Suprapubic skin (tissue), 4 donors: ENCODE measurements at places on chromosomes 16 and 17.

- no peak for DNase-seq
These were observed 24.3 kb downstream of the ZFP1 start for GRCh38 chr16:75172578-75172977.

DNA sequence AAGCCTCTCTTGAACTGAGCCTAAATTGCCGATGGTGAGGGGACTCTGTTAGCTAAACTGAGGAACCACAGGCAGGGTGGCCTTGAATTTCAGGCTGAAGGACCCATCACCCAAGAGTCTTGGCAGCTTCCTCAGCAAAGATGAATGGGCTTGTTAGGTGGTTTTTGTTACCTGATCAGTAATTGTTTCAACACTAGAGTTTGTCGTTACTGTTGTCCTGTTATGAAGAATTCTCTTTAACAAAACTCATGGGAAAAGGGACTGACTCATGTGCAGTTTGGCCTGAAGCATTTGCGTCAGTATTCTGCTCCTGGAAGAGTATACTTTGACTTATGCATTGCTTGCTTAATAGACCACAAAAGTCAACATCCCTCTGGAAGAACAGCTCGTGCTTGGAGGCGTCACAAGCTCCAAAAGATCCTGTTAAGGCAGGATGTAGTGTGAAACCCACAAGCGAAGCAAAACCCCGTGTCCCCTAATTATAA is 206.0 kb downstream of the IRX3 start:
- no peak for DNase-seq

GRCh38 chr16:2513405-2514332 is at the start of gene ATP6V0C:
Gene ATP6V0C (plus strand): TSS chr16:2513952. CDS start chr16:2514104, 152 bp downstream.
- peak; percentile 97 for DNase-seq

GRCh38 chr17:19645734-19646201 is 2.8 kb upstream of the ALDH3A2 start:
- no peak for DNase-seq

DNA sequence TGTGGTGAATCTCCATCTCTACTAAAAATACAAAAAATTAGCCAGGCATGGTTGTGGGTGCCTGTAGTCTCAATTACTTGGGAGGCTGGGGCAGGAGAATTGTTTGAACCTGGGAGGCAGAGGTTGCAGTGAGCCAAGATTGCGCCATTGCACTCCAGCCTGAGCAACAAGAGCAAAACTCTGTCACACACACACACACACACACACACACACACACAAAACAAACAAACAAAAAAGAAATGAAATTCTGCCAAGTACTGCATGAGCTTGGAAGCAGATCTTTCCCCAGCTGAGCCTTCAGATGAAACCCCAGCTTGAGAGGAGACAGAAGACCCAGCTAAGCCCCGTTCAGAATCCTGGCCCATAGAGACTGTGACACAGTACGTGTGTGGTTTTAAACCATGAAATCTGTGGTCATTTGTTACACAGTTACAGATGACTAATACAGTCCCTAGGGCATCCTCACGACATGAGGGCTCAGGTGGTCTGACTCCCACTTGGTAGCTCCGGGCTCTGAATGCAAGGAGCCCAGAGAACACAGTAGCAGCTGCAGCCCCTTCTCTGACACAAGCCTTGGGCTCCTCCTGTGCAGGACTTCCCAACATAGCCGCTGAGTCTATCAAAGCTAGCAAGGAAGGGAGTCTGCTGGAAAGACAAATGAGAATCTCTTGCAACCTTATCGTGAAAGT is 132.8 kb downstream of the SEC14L1 start:
- DNase-seq, result no peak

DNA sequence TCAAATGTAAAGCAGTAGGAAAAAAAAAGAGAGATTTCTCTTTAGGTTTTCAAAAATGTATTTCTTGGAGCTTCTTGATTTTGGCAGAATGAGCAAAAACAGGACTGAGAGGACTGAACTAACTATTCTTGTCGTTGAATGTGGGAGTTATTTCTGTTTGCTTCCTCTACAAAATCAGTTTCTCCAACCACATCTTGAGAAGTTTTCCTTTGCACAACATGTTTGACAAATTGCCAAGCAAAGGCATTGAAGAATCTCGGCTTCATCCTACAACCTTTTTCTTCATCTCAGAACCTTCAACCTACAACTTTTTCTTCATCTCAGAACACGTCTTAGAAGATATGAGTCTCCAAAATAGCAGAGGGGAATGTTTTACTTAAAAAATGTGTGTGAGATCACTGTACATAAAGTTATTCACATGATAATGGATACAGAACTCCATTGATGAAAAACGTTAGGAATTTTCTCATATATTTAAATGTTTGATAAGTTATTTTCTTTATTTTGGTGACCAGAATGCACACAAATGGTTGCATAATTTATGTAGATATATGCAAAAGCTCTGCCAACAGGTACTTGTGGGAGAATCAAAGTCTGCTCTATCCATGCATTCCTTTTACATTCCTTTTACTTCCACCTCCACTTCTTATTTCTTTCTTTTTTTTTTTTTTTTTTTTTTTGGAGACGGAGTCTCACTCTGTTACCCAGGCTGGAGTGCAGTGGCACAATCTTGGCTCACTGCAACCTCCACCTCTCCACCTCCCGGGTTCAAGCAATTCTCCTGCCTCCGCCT is 370.0 kb downstream of the KCNJ2 start:
- DNase-seq, result no peak

- DNase-seq, result no peak
These were observed 31.9 kb downstream of the UBE2O start for GRCh38 chr17:76421044-76421407.

GRCh38 chr16:50626868-50627267 is 54.2 kb downstream of the SNX20 start:
- DNase-seq, result no peak

GRCh38 chr17:29591146-29591736 is 1.7 kb upstream of the ANKRD13B start:
- DNase-seq, result no peak
